ENCODE measurements at places on chromosomes 13 and 19. TPM values are rescaled to one million over a fixed set of nuclear protein-coding genes. Genes with fewer than 3 reads are reported as not detected.

DNA sequence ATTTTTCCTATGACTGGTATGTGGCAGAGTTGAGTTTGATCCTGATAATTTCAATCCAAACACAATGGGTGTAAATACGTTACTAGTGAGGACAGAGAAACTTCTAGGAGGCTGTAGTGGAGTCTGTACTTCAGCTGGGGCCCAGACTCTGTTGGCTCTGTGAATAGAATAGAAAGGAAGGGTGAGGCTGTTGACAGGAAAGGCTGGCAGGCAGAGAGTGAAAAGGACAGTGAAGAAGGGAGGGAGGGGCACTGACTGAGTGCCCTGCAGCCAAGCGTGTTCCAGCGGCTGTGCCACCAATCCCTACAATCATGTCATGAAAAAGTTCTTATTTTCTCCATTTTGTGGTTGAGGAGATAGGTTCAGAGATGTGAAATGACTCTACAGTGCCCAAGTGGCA, 80.5 kb downstream of the MBNL2 start:
- H3K4me1 ChIP-seq, result no peaks in the 10 kb centered on the region
- H3K4me3 ChIP-seq, result no peak overlapping the region
- no peak for DNase-seq
- H3K36me3 ChIP-seq, result no peaks in the 10 kb centered on the region

GRCh38 chr13:44237881-44238421, 135.7 kb upstream of the SERP2 start:
- H3K36me3 ChIP-seq, result no peaks in the 10 kb centered on the region
- no peaks in the 10 kb centered on the region for H3K27me3 ChIP-seq
- H3K4me3 ChIP-seq, result no peak overlapping the region
- no peak for DNase-seq

DNA sequence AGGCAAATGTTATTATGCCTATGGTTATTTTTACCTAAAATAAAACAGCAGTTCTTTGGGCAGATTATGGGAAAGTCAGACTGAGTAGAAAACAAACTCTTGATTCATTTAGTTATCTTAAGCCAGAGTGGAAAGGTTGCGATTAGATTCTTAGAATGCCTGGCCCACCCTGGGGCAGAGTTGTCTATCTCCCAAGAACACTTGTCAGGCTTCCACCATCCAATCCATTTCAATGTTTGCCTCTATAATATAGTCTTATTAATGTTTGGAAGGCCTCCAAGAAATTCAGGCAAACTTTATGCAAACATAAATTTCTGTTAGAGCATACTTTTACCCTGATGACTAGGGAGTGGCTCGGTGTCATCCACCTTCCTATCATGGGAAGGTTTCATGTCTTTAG, 207.0 kb downstream of the SLITRK6 start:
- H3K4me3 ChIP-seq, result no peak overlapping the region
- H3K4me1 ChIP-seq, result no peaks in the 10 kb centered on the region
- H3K27ac ChIP-seq, result no peak overlapping the region
- no peaks in the 10 kb centered on the region for H3K27me3 ChIP-seq

ZNF625 gene
- 8.0 TPM for total RNA-seq

DNA sequence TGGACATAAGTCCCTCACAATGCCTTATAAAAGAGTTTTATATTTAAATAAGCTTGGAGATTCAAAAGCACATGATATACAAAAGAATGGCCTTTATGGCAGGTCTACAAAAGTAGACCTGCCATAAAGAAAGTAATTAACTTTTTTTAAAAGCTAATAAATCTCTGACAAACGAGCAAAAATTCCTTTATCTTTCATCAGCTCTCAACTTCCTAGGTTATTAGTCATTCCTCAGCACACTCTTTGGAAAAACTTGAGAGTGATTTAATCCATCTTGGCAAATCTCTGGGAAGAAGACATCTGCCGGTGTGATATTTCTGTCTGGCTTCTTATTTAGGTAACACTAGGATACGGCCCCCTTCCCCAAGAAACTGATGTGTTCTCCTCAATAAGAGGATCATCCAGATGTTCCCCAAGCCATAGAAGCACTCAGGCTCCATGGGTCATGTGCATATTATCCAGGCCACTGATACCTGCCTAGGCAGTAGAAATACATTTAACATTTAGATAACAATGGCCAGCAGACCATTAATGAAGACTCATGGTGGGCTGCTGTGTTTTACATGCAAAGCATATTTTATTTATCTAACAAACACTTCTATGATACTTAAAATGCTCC, 372.7 kb downstream of the LIG4 start:
- no peaks in the 10 kb centered on the region for H3K27me3 ChIP-seq
- H3K27ac ChIP-seq, result no peak overlapping the region
- no peaks in the 10 kb centered on the region for H3K4me1 ChIP-seq
- DNase-seq, result no peak
- H3K36me3 ChIP-seq, result no peaks in the 10 kb centered on the region

- no peak overlapping the region for H3K4me3 ChIP-seq
- H3K4me1 ChIP-seq, result no peaks in the 10 kb centered on the region
- H3K27ac ChIP-seq, result no peak overlapping the region
- no peak for DNase-seq
- H3K36me3 ChIP-seq, result no peaks in the 10 kb centered on the region
These were observed 66.7 kb downstream of the PEX11G start for GRCh38 chr19:7421941-7422744.

CERS4 gene
- total RNA-seq, result 40.0 TPM

DNA sequence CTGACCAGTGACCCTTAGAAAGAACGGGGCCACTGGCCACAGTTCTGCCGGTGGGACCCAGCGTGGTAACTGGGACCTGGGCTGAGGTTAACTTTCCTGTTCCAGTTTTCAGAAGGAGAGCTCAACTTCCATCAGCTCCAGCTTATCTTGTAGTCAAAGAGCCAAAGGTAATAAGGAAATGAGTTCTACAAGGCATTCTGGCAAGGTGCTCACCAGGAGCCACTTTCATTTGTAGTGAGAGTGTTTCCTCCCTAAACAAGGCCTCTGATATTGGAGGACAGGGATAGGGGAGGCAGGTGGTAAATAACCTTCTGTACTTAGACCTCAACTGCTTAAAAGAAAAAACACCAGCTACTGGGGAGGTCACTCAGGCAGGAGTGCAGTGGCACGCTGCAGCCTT, 38.1 kb downstream of the PBX4 start:
- DNase-seq, result no peak
- no peak overlapping the region for H3K27ac ChIP-seq
- H3K4me1 ChIP-seq, result no peaks in the 10 kb centered on the region
- no peaks in the 10 kb centered on the region for H3K27me3 ChIP-seq
- no peak overlapping the region for H3K4me3 ChIP-seq
- H3K36me3 ChIP-seq, result no peaks in the 10 kb centered on the region

ZNF235 gene
- 6.6 TPM for total RNA-seq

DNA sequence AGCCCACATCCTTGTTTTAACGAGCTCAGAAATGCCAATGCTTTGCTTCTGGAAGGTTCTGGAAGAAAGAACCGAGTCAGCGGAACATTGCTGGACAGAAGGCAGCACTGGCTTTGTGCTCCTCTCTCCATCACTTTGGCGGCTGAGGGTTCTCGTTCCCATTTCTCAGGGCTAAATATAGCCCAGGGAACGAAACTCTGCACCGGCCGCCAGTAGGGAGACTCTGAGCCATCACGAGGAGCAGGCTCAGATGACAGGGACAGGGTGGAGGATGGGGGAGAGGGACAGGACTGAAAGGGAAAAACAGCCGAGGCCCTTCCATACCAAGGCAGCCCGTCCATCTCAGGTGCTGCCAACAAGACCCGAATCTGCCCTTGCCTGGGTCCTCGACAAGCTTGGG, 166.4 kb downstream of the CACNA1A start:
- H3K27me3 ChIP-seq, result no peaks in the 10 kb centered on the region
- H3K27ac ChIP-seq, result no peak overlapping the region
- no peaks in the 10 kb centered on the region for H3K36me3 ChIP-seq

ITGBL1 gene
- total RNA-seq, result 0.81 TPM

DNA sequence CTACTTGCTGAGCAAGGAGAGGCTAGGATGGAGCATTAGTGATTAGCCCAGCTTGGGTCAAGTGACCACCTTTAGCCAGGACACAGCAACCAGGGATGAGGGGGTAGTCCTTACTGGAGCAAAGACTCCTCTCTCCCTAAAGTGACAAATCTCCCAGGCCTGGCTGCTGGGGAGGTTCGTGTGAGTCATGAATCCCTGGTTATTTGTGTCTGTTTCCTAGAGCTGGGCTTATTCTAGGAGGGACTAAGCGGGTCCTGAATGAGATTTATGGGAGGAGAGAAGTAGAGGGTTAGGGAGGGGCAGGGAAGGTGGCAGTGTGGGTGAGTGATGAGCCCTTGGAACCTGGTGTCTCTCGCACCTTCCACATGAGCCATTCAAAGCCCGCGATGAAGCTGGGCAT, 487.3 kb downstream of the TSHZ3 start:
- DNase-seq, result no peak
- no peak overlapping the region for H3K4me3 ChIP-seq
- no peaks in the 10 kb centered on the region for H3K4me1 ChIP-seq
- no peak overlapping the region for H3K27ac ChIP-seq
- H3K36me3 ChIP-seq, result no peaks in the 10 kb centered on the region
- no peaks in the 10 kb centered on the region for H3K27me3 ChIP-seq

GRCh38 chr13:46015366-46015765, 37.2 kb downstream of the ZC3H13 start:
- no peak for DNase-seq
- H3K27me3 ChIP-seq, result no peaks in the 10 kb centered on the region
- no peaks in the 10 kb centered on the region for H3K4me1 ChIP-seq
- H3K27ac ChIP-seq, result no peak overlapping the region

- no peak for DNase-seq
- H3K27me3 ChIP-seq, result no peaks in the 10 kb centered on the region
- no peaks in the 10 kb centered on the region for H3K4me1 ChIP-seq
- no peak overlapping the region for H3K27ac ChIP-seq
These were observed 313.3 kb downstream of the FGF9 start for GRCh38 chr13:21984156-21984555.

DNA sequence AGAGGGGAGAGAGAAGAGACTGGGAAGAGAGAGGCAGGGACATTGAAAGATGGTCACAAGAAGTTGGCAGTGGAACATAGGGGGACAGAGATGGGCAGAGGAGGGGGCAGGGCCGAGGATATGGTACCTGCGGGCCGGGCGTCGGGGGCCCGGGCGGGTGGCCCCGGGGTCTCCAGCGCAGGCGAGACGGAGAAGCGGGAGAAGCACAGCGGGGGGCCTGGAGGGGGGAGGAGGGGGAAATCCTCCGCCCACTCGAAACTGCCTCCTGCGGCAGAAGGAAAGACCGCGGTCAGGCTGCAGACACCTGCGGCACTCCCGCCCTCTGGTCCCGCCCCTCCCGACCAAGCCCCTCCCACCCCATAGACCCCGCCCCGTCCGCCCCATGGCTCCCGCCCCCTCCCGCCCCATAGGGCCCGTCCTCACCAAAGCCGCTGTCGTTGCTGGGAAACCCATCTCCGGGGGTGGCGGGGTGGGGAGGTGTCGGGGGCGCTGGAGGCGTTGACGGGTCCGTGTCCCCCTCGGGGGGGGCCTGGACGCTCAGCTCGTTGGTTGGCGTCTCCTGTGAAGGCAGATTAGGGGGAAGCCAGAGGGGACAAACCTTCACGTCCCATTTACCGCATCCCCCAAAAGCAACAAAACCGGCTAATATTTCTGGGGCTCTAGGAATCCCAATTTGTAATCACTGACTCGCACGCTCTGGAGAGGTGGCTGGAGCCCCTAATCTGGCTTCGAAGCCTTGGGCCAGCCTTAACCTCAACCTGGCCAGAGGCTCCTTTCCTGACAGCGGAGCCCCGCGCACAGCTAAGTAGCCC, 20.4 kb downstream of the LMTK3 start:
- H3K27me3 ChIP-seq, result peaks cover 32% of the 10 kb centered on the region
- H3K36me3 ChIP-seq, result no peaks in the 10 kb centered on the region
- no peak for DNase-seq

APOC4 gene
- not detected for total RNA-seq

GRCh38 chr13:74838096-74838495, 643.9 kb downstream of the TBC1D4 start:
- no peak for DNase-seq
- H3K27me3 ChIP-seq, result no peaks in the 10 kb centered on the region
- H3K4me3 ChIP-seq, result no peak overlapping the region
- no peak overlapping the region for H3K27ac ChIP-seq
- no peaks in the 10 kb centered on the region for H3K4me1 ChIP-seq

CGB7 gene
- total RNA-seq, result not detected

GRCh38 chr19:54104998-54105715, 2.5 kb downstream of the NDUFA3 start:
- no peak overlapping the region for H3K27ac ChIP-seq
- no peaks in the 10 kb centered on the region for H3K27me3 ChIP-seq
- DNase-seq, result peak; percentile 43
- H3K36me3 ChIP-seq, result peaks cover 28% of the 10 kb centered on the region

DNA sequence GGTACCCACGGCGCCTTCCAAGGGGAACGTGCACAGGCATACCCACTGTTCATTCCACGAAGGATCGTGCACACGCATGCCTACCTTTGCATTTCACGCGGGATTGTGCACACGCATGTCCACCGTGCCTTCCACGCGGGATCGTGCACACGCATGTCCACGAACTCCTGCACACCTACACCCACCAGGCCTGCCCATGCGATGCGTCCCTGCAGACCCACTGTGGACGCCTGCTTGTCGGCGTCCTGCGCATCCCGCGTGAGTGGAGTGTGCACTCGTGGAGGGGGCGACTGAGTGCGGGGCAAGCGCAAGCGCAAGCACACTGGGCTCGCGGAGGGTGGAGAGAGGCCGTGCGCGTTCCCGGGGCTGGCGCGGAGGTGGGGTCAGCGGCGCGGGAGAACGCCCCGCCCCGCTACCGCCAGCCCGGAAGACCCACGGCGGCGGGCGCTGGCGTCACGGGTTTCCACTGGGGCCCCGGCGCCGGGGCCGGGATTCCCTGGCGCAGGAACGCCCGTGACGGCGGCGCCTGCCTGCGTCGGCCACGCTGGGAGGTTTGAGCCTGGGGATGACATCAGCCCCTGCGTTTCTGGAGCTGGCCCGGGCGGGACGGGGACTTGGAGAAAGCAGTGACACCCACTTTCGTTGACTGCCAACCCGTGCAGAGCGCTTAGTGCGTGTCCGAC, 18.7 kb downstream of the GADD45B start:
- H3K36me3 ChIP-seq, result no peaks in the 10 kb centered on the region
- peaks cover 38% of the 10 kb centered on the region for H3K4me1 ChIP-seq
- H3K4me3 ChIP-seq, result peak overlapping the region; percentile 62
- peak; percentile 94 for DNase-seq
- peak overlapping the region; percentile 94 for H3K27ac ChIP-seq

LTBP4 gene
- total RNA-seq, result 202 TPM

CCDC70 gene
- not detected for total RNA-seq

DNA sequence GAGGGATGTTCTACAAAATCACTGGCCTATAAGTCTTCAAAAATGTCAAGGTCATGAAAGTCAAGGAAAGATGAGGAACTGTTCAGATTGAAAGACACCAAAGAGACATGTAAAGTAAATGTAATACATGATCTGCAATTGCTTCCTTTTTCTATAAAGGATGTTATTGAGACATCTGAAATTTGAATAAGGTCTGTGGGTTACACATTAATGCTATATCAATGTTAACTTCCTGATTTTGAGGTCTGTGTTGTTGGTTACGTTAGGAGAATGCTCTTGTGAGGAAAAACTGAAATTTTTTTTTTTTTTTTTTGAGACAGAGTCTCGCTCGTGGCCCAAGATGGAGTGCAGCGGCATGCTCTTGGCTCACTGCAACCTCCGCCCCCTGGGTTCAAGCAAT, 197.4 kb downstream of the RGCC start:
- H3K36me3 ChIP-seq, result no peaks in the 10 kb centered on the region
- no peaks in the 10 kb centered on the region for H3K27me3 ChIP-seq
- DNase-seq, result no peak
- H3K27ac ChIP-seq, result no peak overlapping the region

GRCh38 chr19:51809787-51810186, 14.8 kb downstream of the FPR3 start:
- no peaks in the 10 kb centered on the region for H3K27me3 ChIP-seq
- no peaks in the 10 kb centered on the region for H3K36me3 ChIP-seq
- no peaks in the 10 kb centered on the region for H3K4me1 ChIP-seq
- no peak overlapping the region for H3K27ac ChIP-seq
- no peak for DNase-seq

CFD gene
- total RNA-seq, result 830 TPM
